ENCODE measurements at places on chromosomes 7 and 10.

DNA sequence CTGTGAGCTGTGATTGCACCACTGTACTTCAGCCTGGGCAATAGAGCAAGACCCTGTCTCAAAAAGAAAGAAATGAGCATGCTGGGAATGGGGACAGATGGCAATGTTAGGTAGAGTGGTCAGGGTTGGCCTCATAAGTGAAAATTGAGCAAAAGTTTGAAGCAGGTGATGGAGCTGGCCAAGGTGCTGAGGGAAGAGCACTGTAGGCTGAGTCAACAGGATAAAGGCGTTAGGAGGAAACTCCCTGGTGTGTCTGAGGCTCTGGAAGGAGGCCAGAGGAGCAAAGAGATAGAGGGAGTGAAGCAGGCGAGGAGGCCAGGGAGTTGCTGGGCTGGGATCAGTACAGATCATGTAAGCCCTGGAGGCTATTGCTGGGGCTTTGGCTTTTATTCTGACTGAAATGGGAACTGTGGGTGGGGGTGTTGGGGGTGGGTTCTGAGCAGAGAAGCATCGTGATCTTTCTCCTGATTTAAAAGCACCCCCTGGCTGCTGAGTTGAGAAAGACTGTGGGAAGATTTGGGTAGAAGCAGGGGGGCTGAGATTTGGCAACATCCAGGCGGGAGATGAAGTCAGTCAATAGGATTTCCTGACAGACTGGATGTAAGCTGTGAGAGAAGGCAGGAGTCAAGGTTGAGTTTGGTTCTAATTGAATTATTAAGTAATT, 52.5 kb upstream of the VKORC1L1 start:
- DNase-seq: no peak

DNA sequence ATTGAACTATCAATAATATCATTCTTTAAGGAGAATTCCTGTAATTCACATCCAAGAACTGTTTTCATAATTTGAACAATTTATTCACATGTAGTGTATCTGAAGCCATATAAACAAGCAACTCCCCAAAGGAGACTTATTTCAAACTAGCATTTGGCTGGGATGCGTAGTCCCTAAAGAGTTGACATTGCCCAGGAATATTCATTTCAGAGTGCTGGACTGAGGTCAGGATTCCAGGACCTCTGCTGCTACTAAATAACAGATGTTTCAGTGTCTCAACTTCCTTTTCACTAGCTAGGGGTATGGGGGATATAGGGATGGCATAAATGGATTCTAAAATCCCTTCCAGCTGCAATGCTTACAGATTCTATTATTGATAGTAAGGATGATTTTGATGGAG, 177.0 kb downstream of the TSPAN12 start:
- no peak for DNase-seq

DNA sequence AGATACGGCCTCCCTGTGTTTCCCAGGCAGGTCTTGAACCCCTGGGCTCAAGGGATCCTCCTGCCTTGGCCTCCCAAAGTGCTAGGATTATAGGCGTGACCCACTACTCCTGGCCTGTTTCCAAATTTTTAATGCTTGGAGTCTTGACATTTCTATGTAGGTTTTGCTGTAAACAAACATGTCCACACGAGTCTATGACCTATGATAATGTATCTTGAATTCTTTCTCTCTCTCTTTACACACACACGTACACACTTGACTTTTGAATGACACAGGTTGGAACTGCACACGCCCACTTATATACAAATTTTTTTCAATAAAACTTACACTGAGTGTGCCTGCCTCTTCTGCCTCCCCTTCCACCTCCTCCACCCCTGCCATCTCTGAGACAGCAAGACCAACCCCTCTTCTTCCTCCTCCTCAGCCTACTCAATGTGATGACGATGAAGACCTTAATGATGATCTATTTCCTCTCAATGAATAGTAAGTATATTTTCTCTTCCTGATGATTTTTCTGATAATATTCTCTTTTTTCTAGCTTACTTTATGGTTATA, 44.1 kb upstream of the LAMB1 start:
- no peak for DNase-seq

DNA sequence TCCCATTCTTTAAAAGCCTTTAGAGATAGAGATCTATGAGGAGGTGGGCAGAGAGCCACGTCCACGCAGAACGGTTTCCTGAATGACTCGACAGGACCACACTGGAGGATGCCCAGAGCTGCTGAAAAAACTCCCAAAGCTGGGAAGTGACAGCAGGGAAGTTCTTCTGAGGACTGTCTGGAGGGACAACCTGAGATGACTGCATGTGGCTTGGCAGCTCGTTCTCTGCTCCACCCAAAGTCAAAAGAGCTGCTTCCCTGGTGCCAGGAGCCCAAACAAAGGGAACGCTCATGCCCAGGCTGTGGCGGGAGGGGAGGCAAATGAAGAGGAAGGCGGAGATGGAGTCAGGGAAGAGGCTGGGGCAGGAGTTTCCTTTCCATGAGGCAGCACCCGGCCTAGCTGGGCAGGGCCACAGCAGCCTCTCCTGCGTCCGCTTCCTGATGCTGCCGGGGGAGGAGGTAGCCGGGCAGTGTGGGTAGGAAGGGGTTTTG, 95.4 kb downstream of the CCDC3 start:
- no peak for DNase-seq

- no peak for DNase-seq
Observed at GRCh38 chr10:1782841-1783240, 45.5 kb upstream of the ADARB2 start.

GRCh38 chr10:117133273-117134055, 4.6 kb downstream of the VAX1 start:
- DNase-seq: peak; percentile 18

DNA sequence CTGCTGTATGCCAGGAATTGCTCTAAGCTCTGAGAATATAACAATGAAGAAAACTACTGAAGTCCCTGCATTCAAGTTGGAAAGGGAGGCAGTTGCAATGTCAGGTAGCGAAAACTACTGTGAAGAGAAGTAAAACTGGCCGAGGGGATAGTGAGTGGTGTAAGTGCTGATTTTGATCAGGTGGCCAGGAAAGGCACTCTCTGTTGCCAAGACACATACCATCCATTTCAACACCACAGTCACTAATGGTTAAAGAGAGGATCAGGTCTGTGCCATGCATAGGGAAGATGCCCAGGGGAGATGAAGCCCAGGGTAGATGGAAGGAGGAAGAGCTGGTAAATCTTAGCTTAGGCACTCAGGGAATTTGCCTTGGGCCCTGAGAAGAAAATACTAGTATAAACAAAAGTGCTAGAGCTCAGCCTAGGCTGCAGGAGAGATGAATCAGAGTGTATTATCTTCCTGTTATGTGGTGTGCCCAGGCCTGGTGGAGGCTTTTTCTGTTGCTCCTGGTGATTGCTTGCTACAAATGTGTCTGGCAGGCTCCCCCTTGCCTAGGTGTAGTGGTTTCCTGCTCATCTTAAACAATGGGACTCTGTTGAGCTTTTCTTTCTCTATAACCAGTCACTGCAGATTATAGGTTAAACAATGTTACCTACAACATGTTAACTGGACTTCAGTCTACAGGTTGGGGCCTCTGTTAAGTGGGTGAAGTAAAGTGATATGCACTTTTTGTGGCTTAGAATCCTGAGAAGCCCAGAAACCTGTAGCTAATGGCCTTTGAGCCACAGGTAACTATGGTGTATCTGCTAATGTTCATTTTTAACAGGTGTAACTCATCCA, 125.5 kb downstream of the LRRC4 start:
- DNase-seq: no peak

- no peak for DNase-seq
Observed at GRCh38 chr7:156065400-156065799, 253.1 kb upstream of the SHH start.

- DNase-seq: no peak
Observed at GRCh38 chr10:12502526-12503274, 153.4 kb downstream of the CAMK1D start.

DNA sequence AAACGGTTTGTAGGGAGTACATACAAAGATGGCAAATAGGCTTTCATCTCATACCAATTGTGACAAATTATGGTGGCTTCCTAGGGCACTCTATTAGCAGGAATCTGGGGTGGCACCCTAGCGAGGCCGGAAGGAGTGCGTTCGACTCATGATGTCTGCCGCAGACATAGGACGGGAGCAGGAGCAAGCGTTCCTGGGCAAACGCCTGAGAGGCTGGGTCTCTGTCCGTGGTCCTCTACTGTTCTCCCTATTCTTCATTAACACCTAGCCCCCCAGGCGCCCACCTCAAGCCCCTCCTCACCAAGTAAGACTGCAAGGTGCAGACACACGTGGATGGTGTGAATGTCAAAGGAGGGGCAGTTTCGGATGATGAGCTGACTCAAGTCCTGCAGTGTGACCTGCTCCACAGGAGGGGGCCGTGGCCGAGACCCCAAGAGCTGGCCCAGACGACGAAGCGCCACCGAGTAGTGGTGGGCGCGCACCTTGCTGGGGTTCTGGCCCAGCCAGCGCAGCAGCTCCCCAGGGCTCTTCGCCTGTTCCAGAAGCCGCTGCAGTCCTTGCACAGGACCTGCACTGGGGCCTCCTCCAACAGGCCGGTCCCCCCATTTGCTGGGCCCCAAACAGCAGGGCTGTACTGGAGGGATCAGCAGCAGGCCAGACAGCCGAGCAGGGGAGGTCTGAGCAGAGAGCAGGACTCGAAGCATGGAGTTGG, 1.3 kb downstream of the FASTK start:
- no peak for DNase-seq

DNA sequence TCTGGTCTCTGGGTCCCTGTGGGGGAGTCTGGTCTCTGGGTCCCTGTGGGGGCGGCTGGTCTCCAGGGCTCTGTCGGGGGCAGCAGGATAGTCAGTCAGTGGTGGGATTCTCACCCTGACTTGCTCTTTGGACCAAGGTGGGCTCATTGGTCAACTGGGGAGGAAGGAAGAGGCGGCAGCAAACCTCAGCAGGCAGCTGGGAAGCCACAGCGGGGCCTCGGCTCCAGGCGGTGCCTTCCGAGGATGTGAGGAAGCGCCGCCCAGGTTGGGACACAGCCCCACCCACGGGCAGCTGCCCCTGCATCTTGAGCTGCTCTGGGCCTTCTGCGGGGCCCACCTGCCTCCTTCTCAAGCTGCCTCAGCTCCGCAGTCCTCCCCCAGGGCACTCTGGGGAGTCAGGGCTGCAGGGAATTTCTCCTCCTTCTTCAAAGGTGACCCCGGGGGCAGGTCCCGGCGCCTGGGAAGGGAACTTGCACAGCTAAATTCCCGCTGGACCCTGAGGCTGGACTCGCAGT, 20.4 kb upstream of the KNDC1 start:
- DNase-seq: peak; percentile 38

DNA sequence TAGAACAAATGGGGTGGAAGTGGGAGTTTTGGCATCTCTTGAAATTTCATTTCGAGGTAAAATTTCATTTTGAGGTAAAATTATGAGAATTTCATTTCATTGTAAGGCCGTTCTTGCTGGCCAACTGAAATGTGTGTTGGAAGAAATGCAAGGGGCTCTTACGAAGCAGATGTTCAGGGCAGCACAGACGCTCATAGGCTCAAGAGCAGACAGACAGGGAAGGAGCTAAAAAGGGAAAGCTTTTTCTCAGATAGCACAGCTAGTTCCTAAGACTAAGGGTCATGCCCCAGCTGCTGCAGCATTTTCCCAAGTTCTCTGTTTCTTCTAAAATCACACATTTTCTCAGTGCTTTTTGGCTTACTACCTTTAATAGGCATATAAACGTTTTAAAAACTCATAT, 65.1 kb upstream of the SFMBT2 start:
- no peak for DNase-seq

DNA sequence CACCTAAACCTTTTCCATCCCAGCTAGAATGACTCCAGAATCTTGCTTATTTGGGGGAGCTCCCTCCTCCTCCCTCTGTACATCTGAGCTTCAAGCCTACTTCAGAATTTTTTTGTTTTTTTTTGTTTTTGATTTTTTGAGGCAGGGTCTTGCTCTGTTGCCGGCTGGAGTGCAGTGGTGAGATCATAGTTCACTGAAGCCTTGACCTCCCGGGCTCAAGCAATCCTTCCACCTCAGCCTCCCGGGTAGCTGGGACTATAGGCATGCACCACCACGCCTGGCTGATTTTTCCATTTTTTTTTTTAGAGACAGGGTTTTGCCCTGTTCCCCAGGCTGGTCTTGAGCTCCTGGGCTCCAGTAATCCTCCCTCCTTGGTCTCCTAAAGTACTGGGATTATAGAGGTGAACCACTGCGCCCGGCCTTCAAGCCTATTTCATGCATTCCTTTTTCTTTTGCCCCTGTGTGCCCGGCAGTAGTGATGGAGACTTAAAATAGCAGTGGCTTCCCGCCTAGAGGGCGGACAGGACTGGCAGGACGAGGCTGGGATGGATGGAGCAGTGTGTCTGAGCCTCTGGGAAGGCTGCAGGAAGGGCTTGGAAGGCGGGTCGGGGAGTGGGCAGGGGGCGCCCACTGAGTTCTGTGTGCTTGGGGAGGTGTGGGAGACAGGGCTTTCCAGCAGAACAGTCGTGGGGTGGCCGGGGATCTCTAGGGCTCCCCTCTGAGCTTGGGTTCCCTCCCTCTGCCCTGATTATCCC, 8.8 kb downstream of the CUX1 start:
- no peak for DNase-seq

DNA sequence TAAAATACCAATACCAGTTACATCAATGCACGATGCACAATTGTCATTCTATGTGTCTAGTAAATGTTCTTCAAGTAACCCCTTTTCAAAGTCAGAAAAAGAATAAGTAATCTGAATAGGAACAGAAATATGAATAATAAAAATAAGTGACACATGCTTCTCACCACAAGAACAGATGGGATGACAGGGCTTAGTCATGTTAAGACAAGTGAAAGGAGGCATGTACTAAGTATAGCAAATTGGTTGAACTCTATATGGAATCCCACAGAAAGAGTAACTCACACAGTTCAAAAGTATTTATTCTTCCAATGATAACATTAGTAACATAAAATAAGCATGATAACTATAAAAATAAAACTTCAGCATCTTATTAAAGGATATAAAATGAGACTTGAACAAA, 100.9 kb upstream of the TAS2R16 start:
- no peak for DNase-seq

DNA sequence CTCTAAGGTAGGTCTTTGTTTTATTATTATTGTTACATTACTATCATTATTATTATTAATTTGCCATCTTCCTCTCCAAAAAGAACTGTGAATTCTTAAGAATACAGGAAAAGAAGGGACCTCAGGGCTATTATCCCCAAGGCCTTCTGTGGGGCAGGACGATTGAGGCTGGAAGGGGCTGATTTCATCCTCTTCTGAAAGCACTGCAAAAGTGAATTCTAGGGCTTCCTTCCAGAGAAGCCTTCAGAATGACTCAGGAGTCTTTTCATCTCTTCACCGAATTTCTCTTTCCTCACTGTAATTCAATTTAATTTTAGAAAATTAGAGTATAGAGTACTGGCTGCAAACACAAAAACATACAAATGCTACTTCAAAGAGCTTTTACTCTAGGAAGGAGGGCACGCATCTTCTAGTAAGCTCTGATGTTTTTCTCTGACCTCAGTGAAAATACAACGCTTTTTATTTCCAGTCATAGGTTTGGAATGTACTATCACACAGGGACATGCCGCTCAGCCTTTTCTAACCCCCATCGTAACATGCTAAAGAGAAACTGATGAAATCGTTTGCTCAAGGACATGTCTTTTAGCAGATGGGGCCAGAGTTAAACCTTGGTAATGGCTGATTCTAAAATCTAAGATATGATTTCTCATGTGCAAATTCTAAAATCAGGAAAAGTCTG, 280.2 kb upstream of the PITRM1 start:
- no peak for DNase-seq

GRCh38 chr10:99834410-99834809, 52.0 kb downstream of the ABCC2 start:
- DNase-seq: no peak

GRCh38 chr10:78377356-78377755, 343.7 kb downstream of the RPS24 start:
- DNase-seq: no peak

All from nephron progenitor cell (in vitro differentiated cells).